NCI-H774 (cell line): ENCODE measurements at places on chromosomes 2 and 18.
A peak's percentile ranks its signal among the peaks of the same experiment; 100 is the strongest.

- no peak for DNase-seq
These were observed 132.3 kb upstream of the PELI1 start for GRCh38 chr2:64276417-64277095.

DNA sequence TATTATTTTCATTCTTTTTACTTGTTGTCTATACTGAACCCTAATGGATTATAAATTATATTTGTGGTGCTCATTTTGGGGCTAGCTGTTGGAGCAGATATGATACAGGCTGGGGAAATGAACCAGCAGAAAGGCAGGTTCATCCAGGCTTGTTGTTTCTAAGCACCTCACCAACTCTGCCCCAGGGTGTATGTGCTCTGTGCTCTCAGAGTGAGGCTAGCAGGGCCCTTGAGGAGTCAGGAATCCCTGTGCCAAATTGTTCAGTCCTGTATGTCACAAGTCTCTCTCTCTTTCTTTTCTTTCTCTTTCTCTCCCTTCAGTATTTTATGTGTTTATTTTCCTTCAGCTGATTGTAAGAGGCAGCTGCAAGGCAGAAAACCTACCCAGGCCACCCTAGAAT lies 181.1 kb upstream of the DPP10 start:
- no peak for DNase-seq

DNA sequence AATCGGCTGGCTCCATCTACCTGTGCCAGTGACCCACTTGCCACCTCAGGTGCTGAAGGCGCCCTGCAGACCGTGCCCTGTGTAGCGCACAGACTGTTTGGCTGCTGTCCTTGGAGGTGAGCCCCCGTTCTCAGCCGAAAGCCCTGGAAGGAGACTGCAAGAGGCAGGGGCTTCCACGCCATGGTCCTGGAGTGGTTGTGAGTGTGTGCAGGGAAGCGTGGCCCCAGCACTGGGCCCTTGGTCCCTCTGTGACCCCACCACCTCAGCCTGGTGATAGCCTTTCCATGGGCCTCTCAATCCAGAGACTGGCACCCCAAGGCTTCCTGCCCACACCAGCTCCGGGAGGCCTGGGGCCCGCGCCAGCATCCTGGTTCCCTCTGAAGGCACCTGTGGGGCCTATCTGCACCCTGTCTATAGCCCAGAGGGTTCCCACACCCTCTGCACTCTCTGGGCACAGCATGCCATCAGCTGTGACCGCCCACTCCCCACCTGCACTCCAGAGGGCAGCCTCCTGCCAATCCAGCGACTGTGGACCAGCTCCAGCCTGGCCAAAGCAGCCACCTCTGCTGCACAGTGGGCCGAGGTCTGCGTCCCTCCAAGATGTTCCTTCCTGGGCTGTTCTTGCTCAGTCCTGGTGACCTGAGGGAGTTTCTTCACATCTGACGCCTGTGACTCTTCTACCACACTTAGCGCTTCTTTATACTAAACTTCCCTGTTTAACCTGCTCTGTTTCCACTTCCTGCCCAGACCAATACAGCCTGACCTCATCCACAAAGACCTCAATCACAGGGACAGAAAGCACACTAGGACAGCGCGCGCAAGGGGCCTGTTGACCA lies 109.5 kb downstream of the EIPR1 start:
- DNase-seq = no peak

DNA sequence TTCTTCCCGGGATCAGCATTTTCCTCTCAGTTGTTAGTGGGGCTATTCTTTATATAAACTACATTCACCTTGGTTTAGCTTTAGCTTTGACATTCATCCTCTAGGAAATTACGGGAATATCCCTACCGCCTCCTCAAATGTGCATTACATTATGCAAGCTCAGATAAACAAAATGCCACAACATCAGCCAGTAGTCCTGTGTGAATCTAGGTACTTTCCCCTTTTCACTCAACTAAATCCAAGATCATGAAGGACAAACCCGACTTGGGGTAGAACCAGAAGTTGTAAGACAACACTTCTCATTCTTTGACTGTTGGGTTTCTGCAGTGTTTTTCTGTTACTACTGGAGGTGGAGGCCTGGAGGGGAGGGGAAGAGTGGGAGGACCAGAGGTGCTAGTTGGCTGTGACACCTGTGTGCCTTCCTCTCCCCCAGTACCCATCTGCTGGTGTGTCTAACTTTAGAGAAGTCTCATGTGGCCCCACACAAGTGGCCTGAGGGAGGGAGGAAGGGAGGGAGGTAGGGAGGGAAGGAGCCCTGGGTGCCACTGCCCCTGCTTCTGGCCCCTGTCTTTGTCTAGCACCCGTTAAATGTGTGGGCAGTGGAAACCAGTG lies 84.8 kb upstream of the BCL2L11 start:
- DNase-seq = no peak

GRCh38 chr2:129803032-129803431 lies 176.4 kb upstream of the RAB6C start:
- no peak for DNase-seq

- DNase-seq = no peak
These were observed 863 bp upstream of the SIX2 start for GRCh38 chr2:45009928-45010701.

GRCh38 chr2:77602771-77603170 lies 80.6 kb upstream of the LRRTM4 start:
- DNase-seq = no peak

DNA sequence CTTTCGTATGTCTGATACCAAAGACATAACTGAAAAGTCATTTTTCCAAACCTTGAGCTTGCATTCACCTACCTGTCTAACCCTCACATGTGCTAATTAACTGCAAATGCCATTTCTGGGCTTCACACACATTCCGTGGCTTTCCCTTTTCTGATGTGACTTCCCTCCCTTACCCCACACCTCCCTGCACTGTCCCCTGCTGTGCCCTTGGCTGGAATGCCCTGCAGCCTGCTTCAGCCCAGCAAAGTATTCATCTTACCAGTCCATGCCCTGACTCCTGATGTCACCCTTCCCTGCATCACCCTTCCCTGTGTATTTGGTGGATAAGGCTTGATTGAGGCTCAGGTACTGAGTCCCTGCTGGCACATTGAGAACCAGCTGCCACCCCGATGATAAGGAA lies 12.2 kb downstream of the RETSAT start:
- no peak for DNase-seq

GRCh38 chr2:203261326-203262159 lies 22.7 kb downstream of the CYP20A1 start:
- no peak for DNase-seq

DNA sequence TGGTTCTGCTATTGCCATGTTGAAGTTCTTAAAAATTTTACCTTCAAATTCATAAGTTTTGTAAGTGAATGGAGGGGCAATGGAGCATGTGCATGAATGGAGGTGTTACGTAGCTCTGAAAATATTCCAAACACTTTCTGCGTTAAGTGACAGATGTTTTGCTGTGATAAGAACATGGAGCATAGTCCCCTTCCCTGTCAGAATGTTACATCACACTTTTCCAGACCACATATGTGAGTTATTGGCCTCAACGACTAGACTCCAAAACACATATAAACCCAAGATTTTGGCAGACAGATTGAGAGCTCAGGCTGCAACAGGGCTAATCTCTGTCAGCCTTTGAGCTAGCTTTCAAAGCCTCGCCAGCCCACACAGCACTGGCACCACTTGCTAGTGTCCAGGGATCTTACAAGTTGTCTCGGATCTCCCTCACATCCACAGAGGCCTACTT lies 27.2 kb upstream of the MFSD6 start:
- DNase-seq = no peak

GRCh38 chr2:233339427-233339826 lies 14.9 kb upstream of the DGKD start:
- no peak for DNase-seq

DNA sequence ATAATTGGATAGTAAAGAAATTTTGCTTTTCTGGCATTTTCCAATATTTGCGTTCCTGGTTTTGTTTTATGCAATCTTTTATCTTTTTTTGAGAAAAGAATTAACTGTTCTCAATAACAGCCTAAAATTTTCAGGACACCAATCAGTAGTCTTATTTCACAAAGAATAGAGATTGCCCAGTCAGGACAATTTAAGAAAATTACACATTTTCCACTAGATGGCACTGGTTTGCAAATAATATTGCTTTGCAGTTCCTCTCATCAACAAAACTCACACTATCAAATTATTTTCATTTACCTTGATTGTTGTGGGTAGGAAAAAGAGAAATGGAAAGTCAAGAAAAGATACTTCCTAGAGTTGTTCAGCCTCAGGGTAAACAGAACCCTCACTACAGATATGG lies 2.4 kb upstream of the RBM45 start:
- peak; percentile 53 for DNase-seq

DNA sequence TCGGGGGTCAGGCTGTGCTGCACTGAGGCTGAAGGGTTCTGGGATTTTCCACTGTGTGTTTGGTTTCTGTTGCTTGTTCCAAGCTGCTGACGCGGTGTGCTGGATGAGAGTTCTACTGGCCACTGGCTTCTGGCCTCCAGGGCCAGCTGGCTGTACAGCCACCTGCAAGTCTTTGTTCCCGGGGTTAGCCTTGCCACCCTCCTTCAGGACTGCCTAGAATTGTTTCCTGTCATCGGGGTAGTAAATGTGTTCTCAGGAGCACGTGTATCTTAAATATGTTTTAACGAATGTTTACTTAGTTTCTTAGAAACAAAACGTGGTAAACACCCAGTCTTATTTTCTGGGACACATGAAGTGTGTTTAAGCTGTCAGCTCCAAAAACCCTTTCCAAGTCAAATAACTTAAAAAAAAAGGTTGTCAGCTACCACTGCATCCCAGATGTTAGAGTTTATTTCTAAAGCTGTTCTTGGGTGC lies 231.2 kb downstream of the AGAP1 start:
- DNase-seq = peak; percentile 24

DNA sequence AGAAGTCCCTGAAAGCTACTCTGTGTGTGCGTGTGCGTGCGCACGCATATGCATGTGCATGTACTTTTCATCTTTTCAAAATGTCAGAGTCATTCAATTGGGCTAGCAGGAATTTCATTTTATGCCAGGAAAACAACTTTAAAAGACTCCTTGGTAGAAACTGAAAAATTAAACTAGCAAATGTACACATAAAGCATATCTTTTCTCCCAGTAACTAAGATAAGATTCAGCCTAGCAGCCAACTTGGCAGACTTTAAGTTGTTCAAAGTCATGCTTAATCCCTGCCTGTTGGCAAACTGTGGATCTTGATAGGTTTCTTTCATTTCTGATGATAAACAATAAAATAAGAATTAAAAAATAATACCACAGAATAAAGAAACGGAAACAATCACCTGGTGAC lies 1129.1 kb downstream of the LRP1B start:
- DNase-seq = no peak

- no peak for DNase-seq
These were observed 100.9 kb upstream of the SETBP1 start for GRCh38 chr18:44579745-44580144.

- no peak for DNase-seq
These were observed 97.7 kb upstream of the CAB39 start for GRCh38 chr2:230614913-230615332.

GRCh38 chr2:27291865-27292264 lies 9.6 kb downstream of the TRIM54 start:
- no peak for DNase-seq

- DNase-seq = no peak
These were observed 16.5 kb downstream of the DYNC1I2 start for GRCh38 chr2:171703574-171704347.

DNA sequence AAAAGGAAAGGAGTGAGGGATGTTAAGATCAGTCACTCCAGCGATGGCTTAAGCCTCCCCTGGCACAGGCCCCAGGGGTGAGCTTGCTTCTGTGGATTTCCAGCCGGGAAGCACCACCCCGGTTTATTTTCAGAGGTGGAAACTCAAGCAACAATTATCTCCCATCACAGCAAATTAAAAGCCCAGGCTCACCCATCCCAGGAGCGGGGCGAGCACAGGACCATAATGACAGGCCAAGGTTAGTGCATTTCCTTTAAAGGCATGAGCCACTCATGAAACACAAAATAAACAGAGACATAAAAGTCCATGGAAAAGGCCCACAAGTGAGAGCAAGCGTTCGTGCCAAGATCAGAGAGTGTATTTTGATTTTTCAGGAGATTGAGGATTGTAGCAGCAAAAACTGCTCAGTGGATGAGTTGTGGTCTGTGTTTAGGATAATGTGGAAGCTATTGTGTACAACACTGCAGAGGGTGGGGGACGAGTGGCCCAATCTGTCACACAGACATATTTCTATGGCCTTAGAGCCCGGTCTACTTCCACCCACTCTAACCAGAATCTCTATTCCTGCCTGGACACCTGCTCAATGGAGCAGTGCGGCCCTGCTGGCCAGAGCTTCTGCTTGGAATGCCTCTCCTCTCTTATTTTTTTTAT lies 111.4 kb upstream of the CDC42EP3 start:
- DNase-seq = no peak

GRCh38 chr2:204078003-204078698 lies 141.6 kb downstream of the ICOS start:
- DNase-seq = no peak

- no peak for DNase-seq
These were observed 7.4 kb upstream of the TMEM214 start for GRCh38 chr2:27025281-27025800.

DNA sequence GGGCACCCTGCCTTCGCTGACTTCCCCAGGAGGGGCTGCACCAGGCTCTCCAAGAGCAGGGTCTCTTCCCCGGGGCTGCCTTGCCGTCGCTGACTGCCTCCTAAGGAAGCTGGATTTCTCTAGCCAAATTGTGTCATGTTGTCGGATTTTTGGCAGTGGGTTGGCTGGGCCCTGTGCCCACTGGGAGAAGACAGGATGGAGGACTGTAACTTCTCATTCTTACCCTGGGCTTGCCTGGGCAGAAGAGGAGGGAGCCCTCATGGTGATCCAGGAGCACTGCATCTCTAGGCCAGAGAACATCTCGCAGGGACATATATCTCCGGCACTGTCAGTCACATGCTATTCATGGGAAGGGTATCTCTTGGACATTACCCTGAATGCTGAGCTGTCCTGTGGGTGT lies 6.3 kb downstream of the MYO7B start:
- DNase-seq = no peak

DNA sequence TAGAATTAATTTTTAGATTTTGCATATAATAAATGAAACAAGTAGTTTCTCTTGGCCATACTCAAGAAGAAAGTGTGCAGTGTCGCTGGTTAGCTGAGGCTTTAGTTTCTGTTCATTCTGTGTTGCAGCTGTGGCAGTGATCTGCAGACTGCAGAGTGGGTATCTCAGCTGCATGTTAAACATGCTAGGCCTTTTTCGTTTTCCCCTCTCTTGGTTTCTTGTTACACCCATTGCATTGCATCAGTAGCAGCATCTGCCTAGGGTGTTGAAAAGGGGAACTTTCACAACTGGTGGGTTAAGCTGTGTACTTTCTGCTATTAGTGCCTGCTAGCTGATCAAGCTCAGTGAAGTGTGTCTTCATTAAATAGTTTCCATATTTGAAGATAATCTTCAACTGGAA lies 51.3 kb downstream of the ACSL3 start:
- no peak for DNase-seq

DNA sequence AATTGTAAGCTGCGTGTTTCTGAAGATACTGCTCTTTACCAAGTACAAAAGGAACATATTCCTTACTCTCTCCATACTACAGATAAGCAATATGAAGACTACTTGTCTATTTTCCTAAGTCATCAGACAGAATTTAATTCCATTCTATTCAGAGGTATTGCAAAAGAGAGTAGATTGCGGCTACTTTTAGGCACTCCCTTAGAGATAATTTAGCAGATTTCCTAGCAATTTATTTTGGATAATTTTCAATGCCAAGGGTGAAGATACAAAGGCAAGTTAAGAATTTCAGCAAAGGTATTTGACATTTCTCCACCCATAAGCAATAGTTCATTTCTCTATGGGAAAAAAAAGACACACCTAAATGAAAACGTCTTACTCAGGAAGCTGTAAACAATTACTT lies 161.1 kb downstream of the PDE1A start:
- DNase-seq = no peak
